ENCODE measurements at places on chromosomes 5 and 9. TPM values are rescaled to one million over a fixed set of nuclear protein-coding genes. Genes with fewer than 3 reads are reported as not detected.

Gene WDR38
- polyA plus RNA-seq, result not detected

Gene PCDHA7
- polyA plus RNA-seq, result 0.14 TPM

Gene SOX30
- polyA plus RNA-seq, result 0.09 TPM

Gene LHFPL2
- polyA plus RNA-seq, result 20.1 TPM

Gene ORM2
- not detected for polyA plus RNA-seq

Gene NTRK2
- polyA plus RNA-seq, result not detected

Gene INSL6
- not detected for polyA plus RNA-seq
